Naive thymus-derived CD8-positive, alpha-beta T cell (primary cell): ENCODE measurements at places on chromosomes 3 and 15. TPM values are rescaled to one million over a fixed set of nuclear protein-coding genes. Genes with fewer than 3 reads are reported as not detected.

- H3K36me3 ChIP-seq, result no peaks in the 10 kb centered on the region
- H3K27ac ChIP-seq, result no peak overlapping the region
- DNase-seq, result no peak
- H3K4me3 ChIP-seq, result no peak overlapping the region
- H3K4me1 ChIP-seq, result no peaks in the 10 kb centered on the region
Measured at GRCh38 chr3:141056751-141057171, 5.6 kb downstream of the SPSB4 start.

DNA sequence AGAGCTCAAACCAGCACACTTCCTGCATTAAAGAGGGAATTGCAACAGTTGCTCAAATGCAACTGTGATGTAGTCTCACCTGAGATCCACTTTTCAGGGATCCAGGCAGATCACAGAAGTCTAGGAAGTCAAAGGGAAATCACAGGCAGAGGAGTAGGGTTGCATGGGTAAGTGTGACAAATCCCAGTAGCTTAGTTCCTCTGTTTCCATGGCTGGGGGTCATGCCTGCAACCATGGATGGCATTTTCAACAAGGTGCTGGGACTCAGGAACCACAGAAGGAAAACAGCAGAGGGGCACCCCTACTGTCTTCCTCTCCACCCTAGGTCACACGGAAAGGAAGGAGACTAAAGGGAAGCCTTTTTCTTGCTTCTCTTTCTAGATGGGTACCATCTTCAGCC is 36.5 kb upstream of the ARNT2 start:
- H3K36me3 ChIP-seq, result no peaks in the 10 kb centered on the region
- no peak overlapping the region for H3K27ac ChIP-seq
- no peak for DNase-seq
- H3K4me1 ChIP-seq, result no peaks in the 10 kb centered on the region
- H3K4me3 ChIP-seq, result no peak overlapping the region

RARRES1 gene
- total RNA-seq, result not detected

GRCh38 chr3:53156368-53156834 is 4.6 kb upstream of the PRKCD start:
- peaks cover 6% of the 10 kb centered on the region for H3K4me1 ChIP-seq
- DNase-seq, result no peak
- peaks cover 12% of the 10 kb centered on the region for H3K27me3 ChIP-seq
- H3K36me3 ChIP-seq, result no peaks in the 10 kb centered on the region
- H3K27ac ChIP-seq, result no peak overlapping the region

GRCh38 chr3:141083836-141084649 is 32.9 kb downstream of the SPSB4 start:
- no peaks in the 10 kb centered on the region for H3K27me3 ChIP-seq
- H3K27ac ChIP-seq, result no peak overlapping the region
- no peaks in the 10 kb centered on the region for H3K36me3 ChIP-seq
- no peak overlapping the region for H3K4me3 ChIP-seq
- DNase-seq, result no peak

DNA sequence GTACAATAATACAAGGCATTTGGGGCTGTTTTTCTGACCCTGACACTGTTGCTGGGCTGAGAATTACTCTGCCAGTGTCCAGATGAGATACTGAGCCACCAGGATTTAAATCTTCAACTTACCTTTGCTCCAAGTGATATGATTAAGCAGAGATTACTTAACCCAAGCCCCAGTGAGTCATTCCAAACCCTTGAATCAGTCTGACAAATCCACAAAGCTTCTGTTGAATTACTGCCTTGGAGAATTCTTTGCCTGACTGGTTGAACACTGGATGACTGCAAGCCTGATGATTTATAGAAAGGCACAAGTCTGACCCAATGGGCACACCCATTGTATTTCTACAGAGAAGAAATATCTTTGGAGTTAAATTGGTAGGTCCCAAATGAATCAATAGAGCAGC is 88.2 kb upstream of the TSC22D2 start:
- H3K36me3 ChIP-seq, result no peaks in the 10 kb centered on the region
- H3K27me3 ChIP-seq, result peaks cover 9% of the 10 kb centered on the region
- no peak overlapping the region for H3K27ac ChIP-seq
- H3K4me3 ChIP-seq, result no peak overlapping the region
- DNase-seq, result no peak

- no peak overlapping the region for H3K4me3 ChIP-seq
- no peak for DNase-seq
- H3K36me3 ChIP-seq, result no peaks in the 10 kb centered on the region
- H3K27me3 ChIP-seq, result peaks cover 3% of the 10 kb centered on the region
- H3K4me1 ChIP-seq, result no peaks in the 10 kb centered on the region
- no peak overlapping the region for H3K27ac ChIP-seq
Measured at GRCh38 chr3:57046101-57046765, 14.2 kb upstream of the SPATA12 start.

- no peak overlapping the region for H3K4me3 ChIP-seq
- no peaks in the 10 kb centered on the region for H3K4me1 ChIP-seq
- DNase-seq, result no peak
- no peaks in the 10 kb centered on the region for H3K36me3 ChIP-seq
- no peaks in the 10 kb centered on the region for H3K27me3 ChIP-seq
Measured at GRCh38 chr3:157059661-157060060, 100.3 kb downstream of the CCNL1 start.

ARPP21 gene
- not detected for total RNA-seq

GRCh38 chr15:26081758-26082220 is 218.7 kb upstream of the ATP10A start:
- peaks cover 3% of the 10 kb centered on the region for H3K36me3 ChIP-seq
- peaks cover 56% of the 10 kb centered on the region for H3K4me1 ChIP-seq
- peaks cover 4% of the 10 kb centered on the region for H3K27me3 ChIP-seq
- no peak for DNase-seq
- peak overlapping the region; percentile 93 for H3K4me3 ChIP-seq

DNA sequence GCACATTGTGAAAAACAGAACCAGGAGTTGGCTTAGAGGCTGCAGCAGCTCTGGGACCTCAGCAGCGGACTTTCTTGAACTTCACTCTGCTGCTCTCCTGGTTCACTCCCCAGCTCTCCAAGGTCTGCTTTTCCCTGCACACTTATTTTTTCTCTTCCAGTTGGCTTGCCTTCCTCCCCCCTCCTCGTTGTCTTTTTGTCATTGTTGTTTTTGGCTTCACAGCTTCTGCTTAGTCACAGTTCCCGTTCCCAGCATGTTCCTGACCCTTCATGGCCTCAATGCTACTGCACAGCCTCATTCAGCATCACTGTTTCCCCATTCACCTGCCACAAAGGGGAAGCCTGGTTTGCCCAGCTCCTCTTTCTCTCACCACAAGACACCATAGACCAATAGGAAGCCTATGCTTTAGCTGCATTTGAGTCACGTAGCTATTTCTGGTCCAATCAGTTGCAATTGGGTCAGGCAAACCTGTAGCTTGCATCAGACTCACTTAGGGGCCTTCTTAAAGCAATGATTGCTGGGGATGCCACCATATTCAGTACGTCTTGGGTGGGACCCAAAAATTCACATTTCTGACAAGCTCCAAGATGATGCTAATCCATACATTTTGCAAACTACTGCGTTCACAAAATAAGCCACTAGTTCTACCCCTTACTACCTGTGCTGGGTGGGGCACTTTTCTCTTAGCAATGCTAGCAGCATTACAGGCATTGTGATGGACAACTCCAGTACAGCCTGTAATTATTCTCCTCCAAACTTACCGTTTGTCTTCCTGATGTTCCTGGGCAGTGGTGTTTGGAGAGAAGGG is 7.8 kb upstream of the SUMF1 start:
- peaks cover 29% of the 10 kb centered on the region for H3K27me3 ChIP-seq
- H3K4me3 ChIP-seq, result no peak overlapping the region
- no peak for DNase-seq
- H3K4me1 ChIP-seq, result peaks cover 2% of the 10 kb centered on the region
- no peak overlapping the region for H3K27ac ChIP-seq

GRK7 gene
- 0.44 TPM for total RNA-seq

- H3K27me3 ChIP-seq, result no peaks in the 10 kb centered on the region
- peaks cover 28% of the 10 kb centered on the region for H3K4me1 ChIP-seq
- H3K27ac ChIP-seq, result no peak overlapping the region
- H3K36me3 ChIP-seq, result peaks cover 9% of the 10 kb centered on the region
- H3K4me3 ChIP-seq, result no peak overlapping the region
Measured at GRCh38 chr3:32256206-32256605, 17.7 kb downstream of the CMTM8 start.

GHRL gene
- total RNA-seq, result 1.3 TPM

C3orf52 gene
- 0.94 TPM for total RNA-seq

- H3K27ac ChIP-seq, result no peak overlapping the region
- no peak overlapping the region for H3K4me3 ChIP-seq
- H3K36me3 ChIP-seq, result no peaks in the 10 kb centered on the region
Measured at GRCh38 chr3:59001675-59002074, 48.1 kb downstream of the CFAP20DC start.

DNA sequence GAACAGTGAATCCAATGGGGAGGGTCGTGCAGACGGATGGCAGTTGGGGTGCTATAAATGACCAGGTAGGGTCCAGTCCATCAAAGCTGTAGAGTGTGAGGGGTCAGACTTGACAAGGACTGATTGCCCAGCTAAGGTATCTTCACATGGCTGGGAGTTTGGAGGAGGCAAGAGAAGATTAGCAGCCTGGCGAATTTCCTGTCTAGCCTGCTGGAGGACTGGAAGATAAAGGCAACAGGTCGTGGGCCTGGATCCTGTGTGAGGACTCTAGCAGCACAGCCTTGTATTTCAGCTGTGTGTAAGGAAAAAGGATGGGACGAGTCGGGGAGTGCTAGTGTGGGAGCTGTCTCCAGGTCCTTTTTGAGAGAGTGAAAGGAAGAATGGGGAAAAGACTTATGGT is 17.6 kb downstream of the CCR5AS start:
- H3K27ac ChIP-seq, result no peak overlapping the region
- H3K27me3 ChIP-seq, result peaks cover 1% of the 10 kb centered on the region
- no peak for DNase-seq
- H3K4me1 ChIP-seq, result peaks cover 4% of the 10 kb centered on the region
- H3K4me3 ChIP-seq, result no peak overlapping the region
- no peaks in the 10 kb centered on the region for H3K36me3 ChIP-seq

ZMAT3 gene
- total RNA-seq, result 17.7 TPM

DNA sequence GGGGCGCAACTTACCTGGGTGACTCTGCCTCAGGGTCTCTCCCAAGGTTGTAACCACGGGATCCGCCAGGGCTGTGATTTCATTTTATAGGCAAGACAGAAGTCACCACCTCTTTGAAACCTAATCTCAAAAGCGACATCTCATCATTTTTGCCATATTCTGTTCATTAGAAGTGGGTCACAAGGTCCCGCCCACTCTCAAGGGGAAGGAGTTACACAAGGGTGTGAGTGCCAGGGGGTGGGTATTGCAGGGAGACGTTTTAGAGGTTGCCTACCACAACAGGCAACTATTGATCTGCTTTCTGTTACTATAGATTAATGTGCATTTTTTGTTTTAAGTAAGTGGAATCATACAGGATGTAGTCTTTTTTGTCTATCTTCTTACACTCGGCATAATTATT is 56.6 kb upstream of the ADPGK start:
- DNase-seq, result no peak
- H3K27me3 ChIP-seq, result peaks cover 14% of the 10 kb centered on the region
- peaks cover 3% of the 10 kb centered on the region for H3K4me1 ChIP-seq
- H3K4me3 ChIP-seq, result no peak overlapping the region
- no peak overlapping the region for H3K27ac ChIP-seq

PCSK6 gene
- total RNA-seq, result 6.7 TPM

FBXO40 gene
- not detected for total RNA-seq

GRCh38 chr15:26325495-26325894 is 447.4 kb downstream of the GABRB3 start:
- no peaks in the 10 kb centered on the region for H3K27me3 ChIP-seq
- H3K4me1 ChIP-seq, result no peaks in the 10 kb centered on the region
- H3K4me3 ChIP-seq, result no peak overlapping the region
- H3K36me3 ChIP-seq, result no peaks in the 10 kb centered on the region
- DNase-seq, result no peak

- H3K4me1 ChIP-seq, result no peaks in the 10 kb centered on the region
- H3K36me3 ChIP-seq, result no peaks in the 10 kb centered on the region
- H3K27me3 ChIP-seq, result peaks cover 14% of the 10 kb centered on the region
Measured at GRCh38 chr15:48828471-48828870, 17.6 kb upstream of the CEP152 start.

GRCh38 chr3:184508938-184509337 is 52.6 kb upstream of the EPHB3 start:
- no peak overlapping the region for H3K27ac ChIP-seq
- H3K36me3 ChIP-seq, result no peaks in the 10 kb centered on the region
- H3K4me1 ChIP-seq, result peaks cover 11% of the 10 kb centered on the region
- H3K4me3 ChIP-seq, result no peak overlapping the region
- peaks cover 78% of the 10 kb centered on the region for H3K27me3 ChIP-seq
- no peak for DNase-seq

DISP2 gene
- 0.31 TPM for total RNA-seq

DNA sequence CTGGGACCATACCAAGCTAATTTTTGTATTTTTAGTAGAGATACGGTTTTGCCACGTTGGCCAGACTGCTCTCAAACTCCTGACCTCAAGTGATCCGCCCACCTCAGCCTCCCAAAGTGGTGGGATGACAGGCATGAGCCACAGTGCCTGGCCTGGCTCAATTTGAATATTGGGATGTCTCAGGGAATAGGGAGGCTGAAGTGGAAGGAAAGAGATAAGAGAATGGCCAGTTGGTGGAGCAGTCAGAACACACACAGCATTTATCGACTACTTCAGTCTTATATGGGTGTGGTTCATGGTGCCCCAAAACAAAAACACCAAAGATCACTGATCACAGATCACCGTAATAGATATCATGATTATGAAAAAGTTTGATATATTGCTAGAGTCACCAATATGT is 144.4 kb downstream of the GMNC start:
- no peak for DNase-seq
- H3K27ac ChIP-seq, result no peak overlapping the region
- H3K36me3 ChIP-seq, result no peaks in the 10 kb centered on the region
- no peak overlapping the region for H3K4me3 ChIP-seq

DNA sequence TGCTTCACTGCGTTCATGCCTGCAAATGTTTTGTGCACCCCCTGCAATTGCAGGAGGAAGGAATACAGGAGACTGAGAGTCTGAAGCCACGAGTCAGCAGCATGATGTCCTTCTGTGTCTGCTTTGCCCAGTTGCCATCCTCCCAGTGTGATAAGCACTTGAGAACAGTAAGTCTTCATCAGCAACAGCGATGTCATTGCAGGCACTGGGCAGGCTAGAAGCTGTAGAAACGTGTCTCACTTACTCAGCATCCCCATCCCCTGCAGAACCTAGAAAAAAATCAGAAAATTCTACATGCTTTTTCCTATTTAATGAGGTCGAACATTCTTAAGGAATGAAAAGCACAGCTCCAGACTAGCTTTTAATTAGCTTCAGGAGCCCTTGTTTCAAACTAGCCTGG is 156.5 kb upstream of the LPP start:
- H3K4me3 ChIP-seq, result no peak overlapping the region
- no peaks in the 10 kb centered on the region for H3K36me3 ChIP-seq
- no peaks in the 10 kb centered on the region for H3K27me3 ChIP-seq
- DNase-seq, result no peak
- no peak overlapping the region for H3K27ac ChIP-seq

- H3K27me3 ChIP-seq, result peaks cover 14% of the 10 kb centered on the region
- H3K4me1 ChIP-seq, result peaks cover 10% of the 10 kb centered on the region
- H3K27ac ChIP-seq, result no peak overlapping the region
- no peak overlapping the region for H3K4me3 ChIP-seq
- DNase-seq, result no peak
- H3K36me3 ChIP-seq, result peaks cover 2% of the 10 kb centered on the region
Measured at GRCh38 chr15:52113708-52114107, 1.1 kb upstream of the BCL2L10 start.

ZNF280D gene
- 46.6 TPM for total RNA-seq
